ENCODE measurements at places on chromosomes 7 and 10. TPM values are rescaled to one million over a fixed set of nuclear protein-coding genes. Genes with fewer than 3 reads are reported as not detected.

The SPDYE11 gene
- polyA plus RNA-seq, result 1.9 TPM

The PGAM2 gene
- polyA plus RNA-seq, result 319 TPM

The CPXM2 gene
- polyA plus RNA-seq, result 0.97 TPM

The LRWD1 gene
- polyA plus RNA-seq, result 11.7 TPM

The TLX1 gene
- polyA plus RNA-seq, result not detected

The GNAI1 gene
- polyA plus RNA-seq, result 33.1 TPM

The PNLIPRP2 gene
- not detected for polyA plus RNA-seq

The HKDC1 gene
- not detected for polyA plus RNA-seq

The PNLIPRP3 gene
- polyA plus RNA-seq, result 0.17 TPM
